T-helper 17 cell (primary cell): ENCODE measurements at places on chromosomes 5 and 9. TPM values are rescaled to one million over a fixed set of nuclear protein-coding genes. Genes with fewer than 3 reads are reported as not detected.

GRCh38 chr5:97888439-97888838, 705.4 kb upstream of the RIOK2 start:
- H3K4me1 ChIP-seq: no peaks in the 10 kb centered on the region
- no peak overlapping the region for H3K4me3 ChIP-seq
- no peaks in the 10 kb centered on the region for H3K27me3 ChIP-seq
- H3K36me3 ChIP-seq: no peaks in the 10 kb centered on the region

- no peak for DNase-seq
- peaks cover 57% of the 10 kb centered on the region for H3K4me1 ChIP-seq
- H3K4me3 ChIP-seq: no peak overlapping the region
These were observed 7.0 kb downstream of the LNPEP start for GRCh38 chr5:96942911-96943310.

GRCh38 chr9:23693374-23693773, 132.7 kb downstream of the ELAVL2 start:
- no peak overlapping the region for H3K4me3 ChIP-seq
- H3K27me3 ChIP-seq: no peaks in the 10 kb centered on the region
- no peak overlapping the region for H3K27ac ChIP-seq

Gene C9
- not detected for total RNA-seq

Gene HAVCR1
- total RNA-seq: 1.4 TPM
